HuH-7 (cell line): ENCODE measurements at places on chromosomes 7 and 10.

DNA sequence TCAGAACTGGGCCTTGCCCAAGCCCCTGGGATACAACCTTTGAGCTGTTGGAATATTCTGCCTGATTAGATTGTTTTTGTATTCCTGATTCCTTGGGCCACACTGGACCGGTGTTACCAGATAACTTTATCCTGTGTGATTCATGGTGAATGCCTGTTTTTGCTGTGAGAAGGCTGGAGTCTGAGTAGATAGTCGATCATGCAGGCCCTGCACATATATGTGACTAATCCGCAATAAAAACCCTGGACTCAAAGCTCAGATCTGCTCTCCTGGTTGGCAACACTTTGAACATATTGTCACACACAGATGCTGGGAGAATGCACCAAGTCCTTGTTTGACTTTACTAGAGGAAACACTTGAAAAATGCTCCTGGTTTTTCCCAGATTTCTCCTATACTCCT, 183.9 kb upstream of the MBL2 start:
- no peak for DNase-seq

DNA sequence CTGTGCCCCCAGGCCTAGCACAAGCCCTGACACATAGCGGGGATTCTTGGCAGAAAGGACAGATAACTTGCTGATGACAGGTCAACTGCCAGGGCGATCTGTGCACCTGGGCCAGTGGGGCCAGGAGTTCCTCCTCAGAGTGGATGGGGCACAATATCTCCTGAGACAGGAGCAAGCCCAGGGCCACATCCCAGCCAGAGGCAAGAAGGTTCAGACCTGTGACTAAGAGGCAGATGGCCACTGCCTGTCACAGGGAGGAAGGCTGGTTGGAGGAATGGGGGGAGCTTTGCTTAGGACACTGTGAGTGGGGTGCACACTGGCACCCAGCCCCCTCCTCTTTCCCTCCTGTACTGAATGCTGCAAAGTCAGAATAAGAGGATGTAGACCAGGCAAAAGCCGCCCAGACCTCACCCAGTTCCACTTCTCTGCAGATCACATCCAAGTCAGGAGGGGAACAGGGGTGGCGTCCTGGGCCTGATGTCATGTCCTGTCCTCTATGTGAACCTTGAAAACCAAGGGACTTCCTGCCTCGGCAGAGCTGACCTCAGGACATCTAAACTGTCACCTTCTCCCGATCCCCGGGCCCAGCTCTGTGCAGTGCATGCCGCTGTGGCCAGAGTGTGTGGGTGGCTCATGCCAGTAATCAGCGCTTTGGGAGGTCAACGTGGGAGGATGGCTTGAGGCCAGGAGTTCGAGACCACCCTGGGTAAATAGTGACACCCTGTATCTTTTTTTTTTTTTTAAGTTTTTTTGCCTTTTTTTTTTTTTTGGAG, 1.3 kb downstream of the GUSB start:
- no peak for DNase-seq

- DNase-seq, result no peak
These were observed 112.0 kb downstream of the PFKFB3 start for GRCh38 chr10:6314620-6315205.

DNA sequence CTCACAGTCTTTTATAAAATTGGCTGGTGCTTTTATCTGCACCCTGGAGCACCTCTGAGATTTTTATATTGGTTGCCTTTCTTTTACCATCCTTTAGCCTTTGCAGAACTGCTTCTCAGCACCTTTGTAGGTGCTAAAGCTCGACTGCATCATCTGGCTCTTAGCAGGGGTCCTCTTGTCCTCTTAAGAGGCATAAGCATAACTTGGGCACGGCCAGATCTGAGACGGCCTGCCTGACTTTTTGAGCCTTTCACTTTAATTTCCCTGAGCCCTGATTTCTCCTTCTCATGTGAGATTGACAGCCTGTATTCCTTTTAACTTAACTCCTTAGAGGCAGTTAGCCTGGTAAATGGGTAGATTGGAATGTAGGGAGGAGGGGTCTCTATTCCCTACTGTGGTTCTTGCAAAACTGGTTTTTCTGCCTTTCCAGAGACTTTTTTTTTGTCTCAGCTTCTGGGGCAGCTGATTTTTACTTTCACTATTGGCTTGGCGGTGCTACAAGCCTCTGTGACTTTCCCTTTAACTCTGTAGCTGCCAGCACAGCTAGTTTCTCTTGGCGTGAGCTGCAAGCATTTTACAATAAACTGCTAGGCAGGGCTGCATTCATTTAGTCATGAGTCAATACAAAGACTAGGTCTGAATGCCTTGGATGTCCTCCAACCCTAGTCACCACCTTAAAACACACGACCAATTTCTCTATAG, 24.0 kb downstream of the ZPBP start:
- no peak for DNase-seq

DNA sequence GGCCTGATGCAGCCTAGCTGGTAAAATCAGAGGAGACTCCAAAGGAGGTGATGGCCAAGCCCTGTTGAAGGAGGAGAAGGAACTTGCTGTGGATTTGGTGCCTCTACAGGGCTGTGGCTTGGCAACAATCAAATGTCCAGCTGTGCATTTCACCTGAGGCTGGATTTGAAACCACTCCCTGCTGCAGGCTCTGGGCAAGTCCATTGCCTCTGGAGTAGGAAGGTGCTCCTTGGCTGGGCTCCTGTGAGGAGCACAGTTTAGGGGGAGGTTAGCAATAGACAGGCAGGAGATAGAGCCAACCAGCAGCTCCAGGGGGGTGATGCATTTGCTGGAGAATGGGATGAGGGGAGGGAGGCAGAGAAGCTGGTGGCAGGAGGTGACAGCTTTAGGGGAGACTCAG, 26.5 kb downstream of the CDH23 start:
- no peak for DNase-seq

DNA sequence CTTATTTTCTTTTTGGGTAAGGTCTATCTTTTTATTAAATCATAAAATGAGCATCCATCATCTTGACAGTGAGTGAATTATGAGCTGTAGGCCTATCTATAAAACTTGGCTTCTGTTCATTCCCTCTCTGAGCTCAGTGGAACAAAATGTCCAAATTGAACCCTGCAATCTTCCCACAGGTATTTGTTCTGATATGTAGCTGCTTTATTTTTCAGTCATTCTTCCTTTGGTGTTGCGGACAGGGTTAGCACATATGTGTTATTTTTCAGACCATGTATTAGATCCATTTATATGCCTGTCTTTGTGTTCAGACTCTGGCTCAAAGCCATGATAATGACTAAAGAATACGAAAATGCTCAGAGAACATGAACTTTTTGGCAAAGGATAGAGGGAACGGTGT, 201.6 kb upstream of the KIAA1217 start:
- no peak for DNase-seq

GRCh38 chr10:107671960-107672359, 507.5 kb upstream of the SORCS1 start:
- no peak for DNase-seq

DNA sequence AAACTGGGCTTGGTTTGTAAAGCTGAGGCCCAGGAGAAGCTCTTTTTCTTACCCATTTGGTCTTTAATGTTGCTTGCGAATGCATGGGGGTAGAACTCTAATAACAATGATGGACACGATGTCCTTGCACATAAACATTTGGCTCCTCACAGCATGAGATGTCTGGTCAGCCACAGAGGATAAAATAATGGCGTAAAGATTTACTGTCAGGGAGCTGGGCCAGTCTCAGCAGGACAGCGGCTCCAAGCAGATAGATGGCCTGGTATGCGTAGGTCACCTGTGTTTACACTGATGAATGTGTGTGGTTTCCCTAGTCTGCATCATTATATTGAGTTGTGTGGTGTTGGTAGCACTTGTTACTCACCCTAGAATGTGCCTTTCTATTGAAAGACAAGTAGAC, 537.4 kb downstream of the CNTNAP2 start:
- no peak for DNase-seq

GRCh38 chr7:14751461-14751860, 151.1 kb downstream of the DGKB start:
- DNase-seq, result no peak

DNA sequence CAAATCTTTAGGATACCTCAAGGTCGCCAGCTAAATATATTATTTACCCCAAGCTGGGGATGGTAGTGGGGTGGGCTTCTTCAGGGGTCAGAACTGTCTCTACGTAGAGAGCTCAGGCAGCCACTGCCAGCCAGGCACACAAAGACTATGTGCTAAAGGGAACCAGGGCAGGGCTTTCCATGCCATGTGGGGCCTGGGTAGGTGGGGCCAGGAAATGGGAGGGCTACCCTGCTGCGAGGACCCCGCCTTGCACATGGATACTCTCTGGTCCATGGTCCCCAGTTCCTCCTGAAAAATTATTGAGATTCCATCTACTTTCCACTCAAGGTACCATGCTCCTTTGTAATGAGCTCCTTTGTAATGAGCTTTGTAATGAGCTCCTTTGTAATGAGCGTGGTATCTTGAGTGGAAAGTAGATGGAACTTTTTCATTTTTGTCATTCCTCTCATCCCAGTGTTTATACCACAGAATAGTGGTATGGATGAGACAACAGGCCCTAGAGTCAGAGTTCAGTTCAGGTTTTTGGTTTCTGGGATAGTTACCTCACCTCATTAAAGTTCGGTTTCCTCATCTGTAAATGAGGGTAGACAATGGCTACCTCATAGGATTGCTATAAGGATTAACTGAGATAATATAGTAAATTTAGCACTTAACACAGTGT, 5.8 kb downstream of the SYNPO2L start:
- DNase-seq, result no peak

- DNase-seq, result no peak
These were observed 60.0 kb downstream of the VSTM4 start for GRCh38 chr10:49055221-49055849.

DNA sequence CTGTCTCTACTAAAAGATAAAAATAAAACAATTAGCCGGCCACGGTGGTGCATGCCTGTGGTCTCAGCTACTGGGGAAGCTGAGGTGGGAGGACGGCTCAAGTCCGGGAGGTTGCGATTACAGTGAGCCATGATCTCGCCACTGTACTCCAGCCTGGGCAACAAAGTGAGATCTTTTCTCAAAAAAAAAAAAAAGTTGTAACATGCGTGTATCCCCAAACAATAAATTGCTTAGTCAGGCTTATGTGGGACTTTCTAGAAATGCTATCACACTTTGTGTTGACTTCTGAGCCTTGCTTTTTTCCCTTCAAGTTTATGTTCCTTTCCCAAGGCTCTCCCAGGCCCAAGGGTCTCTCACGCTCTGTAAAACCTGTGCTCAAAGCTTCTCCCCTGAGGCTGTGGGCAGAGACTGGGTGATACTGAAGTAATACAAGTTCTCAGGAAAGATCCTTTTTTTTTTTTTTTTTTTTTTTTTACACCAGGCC, 88.0 kb upstream of the TNS3 start:
- DNase-seq, result no peak

GRCh38 chr7:121530227-121531174, 134.4 kb upstream of the FAM3C start:
- DNase-seq, result no peak

DNA sequence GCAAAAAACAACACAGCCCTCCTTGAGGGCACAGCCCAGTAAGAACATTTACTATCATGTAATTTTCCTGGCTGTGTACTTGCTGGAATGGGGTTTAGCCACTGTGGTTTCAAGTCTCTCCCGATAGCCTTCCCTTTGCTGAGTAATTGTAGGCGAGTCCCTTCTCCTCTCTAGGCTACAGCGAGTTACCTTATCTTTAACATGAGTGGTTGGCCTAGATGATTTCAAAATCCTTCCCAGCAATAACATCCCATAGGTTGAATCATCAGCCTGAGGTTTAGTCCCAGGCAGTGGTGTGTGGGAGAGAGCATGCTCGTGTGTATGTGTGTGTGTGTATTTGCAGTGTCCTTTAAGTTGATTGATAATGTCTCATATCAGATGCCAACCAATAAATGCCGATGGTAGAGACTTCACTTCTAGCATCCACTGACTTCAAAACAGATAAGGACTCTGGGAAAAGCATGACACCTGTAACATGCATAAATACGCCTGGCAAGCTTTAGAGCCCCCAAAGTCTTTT, 142.9 kb upstream of the ZMIZ1 start:
- peak; percentile 60 for DNase-seq

DNA sequence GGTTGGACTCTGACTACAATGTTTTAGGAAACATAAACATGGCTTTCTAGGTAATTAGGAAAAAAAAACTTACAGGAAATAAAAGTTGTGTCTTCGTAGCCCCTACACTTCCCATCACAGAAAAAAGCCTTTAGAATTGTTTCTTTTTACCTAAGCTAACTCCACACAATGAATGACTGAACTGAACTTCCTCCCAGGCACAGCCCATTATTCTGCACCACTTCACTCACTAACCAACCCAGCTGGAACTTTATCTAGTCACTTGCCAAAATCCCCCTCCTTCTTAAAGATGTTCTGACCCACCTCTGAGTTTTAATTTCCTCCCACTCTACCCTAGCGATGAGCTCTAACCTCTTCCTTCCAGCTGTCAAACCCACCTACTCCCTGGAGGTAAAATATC, 91.7 kb upstream of the MEOX2 start:
- DNase-seq, result no peak

GRCh38 chr10:17814973-17815372, 5.8 kb downstream of the MRC1 start:
- no peak for DNase-seq

- peak; percentile 61 for DNase-seq
These were observed 307.3 kb downstream of the CAMK1D start for GRCh38 chr10:12656518-12657142.

DNA sequence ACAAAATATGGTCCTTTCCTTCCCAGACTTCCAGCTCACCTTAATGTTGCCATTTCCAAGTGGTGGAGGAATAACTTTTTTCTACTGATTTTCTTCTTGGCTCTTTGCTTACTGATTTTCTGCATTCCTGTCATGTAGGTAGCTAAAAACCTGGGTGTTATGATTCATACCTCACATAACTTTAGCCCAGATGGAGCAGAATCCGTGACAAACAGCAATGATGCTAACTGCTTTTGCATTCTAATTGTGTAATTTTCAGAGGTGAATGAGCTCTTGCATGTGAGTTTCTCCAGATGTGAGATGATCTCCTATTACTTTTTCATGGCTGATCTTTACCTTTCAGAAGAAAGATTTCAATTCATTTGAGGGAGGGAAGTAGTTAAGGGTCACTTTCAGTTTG, 43.4 kb downstream of the WDR11 start:
- no peak for DNase-seq
